ENCODE measurements at places on chromosomes 1 and 21. TPM values are rescaled to one million over a fixed set of nuclear protein-coding genes. Genes with fewer than 3 reads are reported as not detected.

- DNase-seq = peak; percentile 76
Measured at GRCh38 chr1:1441002-1441888, 5.8 kb downstream of the VWA1 start.

GRCh38 chr1:58324558-58324957 is 222.0 kb downstream of the OMA1 start:
- DNase-seq = no peak

DNA sequence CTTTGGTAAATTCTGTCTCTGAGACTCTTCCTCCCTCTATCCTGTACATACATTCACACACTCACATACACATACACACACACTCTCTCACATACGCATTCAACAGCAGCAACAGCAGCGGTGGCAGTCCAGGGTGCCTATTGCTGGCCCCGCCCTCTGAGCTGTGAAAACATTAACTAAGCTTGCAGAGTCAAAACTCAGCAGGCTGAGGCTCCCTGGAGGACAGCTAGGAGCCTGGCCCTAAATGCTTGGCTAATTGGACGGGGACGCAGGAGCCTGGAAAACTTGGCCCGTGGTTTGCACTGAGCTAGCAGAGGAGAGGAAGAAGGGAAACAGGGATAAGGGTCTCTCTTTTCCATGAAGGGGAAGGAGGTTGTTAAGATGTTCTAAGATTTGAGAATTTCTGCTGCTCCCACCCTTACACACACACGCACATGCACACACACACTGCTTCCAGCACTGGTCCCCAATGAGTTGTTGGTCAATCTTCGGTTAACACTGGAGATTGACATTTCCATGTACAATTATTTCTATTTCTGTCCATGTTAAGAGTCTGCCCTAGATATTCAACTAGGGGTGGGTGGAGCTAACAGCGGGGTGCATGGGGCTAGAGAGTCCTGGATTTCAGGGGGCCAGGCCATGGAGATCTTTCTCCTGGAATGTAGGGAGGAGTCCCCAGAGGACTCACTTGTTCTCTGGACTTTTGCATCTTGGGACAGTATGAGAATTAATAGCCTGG is 94.2 kb downstream of the PLXNA2 start:
- DNase-seq = peak; percentile 72

GRCh38 chr1:198880397-198880796 is 241.6 kb downstream of the PTPRC start:
- DNase-seq = no peak

GRCh38 chr1:56527548-56528302 is 51.6 kb downstream of the PLPP3 start:
- no peak for DNase-seq

- no peak for DNase-seq
Measured at GRCh38 chr1:164667600-164667999, 108.6 kb downstream of the PBX1 start.

- no peak for DNase-seq
Measured at GRCh38 chr21:29148530-29148929, 18.1 kb downstream of the MAP3K7CL start.

DNA sequence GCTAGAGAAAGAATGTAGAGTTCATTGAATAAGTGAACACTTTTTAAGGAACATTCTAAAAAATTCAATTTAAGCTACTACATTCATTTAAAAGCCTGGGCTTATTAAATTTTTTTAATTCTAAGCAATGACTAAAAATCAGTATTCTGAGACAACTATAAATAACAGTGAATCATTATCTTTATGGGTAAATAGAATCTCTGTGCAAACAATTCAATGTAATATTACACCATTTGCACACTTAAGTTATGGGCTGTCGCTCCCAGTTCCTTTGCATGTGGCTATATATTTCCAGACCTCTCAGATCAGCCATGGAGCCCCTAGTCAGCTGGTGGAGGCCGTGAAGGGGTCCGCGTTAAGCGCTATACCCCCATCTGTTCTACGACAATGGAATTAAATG is 65.1 kb downstream of the KCNK1 start:
- no peak for DNase-seq

DNA sequence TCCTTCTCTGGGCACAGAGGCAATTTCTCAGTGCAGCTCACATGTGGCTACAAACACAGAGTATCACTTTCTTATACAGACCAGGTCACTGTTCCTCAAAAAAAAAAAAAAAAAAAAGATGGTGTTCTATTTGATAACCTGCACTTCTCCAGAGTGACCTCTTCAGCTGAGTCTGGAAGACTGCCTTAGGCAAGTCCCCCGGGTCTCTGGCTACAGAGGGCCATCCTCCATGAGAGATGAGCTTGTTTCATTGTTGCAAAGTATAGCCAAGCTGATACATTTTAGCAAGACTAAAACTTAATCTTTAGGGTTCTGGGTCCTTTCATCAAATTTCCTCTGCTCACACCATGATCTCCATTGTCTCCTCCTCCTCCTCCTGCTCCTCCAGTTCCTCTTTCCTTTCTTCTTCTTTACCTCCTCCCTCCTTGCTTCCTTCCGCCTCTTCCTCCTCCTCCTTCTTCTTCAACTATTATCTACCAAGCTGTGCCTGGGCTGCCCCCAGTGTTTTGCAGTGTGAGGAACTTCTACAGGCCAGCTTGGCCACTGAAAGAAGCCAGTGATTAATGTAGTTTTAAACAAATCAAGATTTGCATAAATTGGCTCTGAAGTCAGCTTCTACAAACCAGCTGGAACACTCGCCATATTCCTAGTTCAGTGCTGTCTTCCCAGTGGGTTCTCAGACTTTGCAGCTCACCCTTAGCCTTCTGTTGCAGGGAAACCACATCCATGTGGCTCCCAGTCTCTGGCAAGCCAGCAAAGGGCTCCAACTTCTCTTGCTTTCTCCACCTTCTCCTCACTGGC is 139.4 kb downstream of the RUNX1 start:
- DNase-seq = no peak

DNA sequence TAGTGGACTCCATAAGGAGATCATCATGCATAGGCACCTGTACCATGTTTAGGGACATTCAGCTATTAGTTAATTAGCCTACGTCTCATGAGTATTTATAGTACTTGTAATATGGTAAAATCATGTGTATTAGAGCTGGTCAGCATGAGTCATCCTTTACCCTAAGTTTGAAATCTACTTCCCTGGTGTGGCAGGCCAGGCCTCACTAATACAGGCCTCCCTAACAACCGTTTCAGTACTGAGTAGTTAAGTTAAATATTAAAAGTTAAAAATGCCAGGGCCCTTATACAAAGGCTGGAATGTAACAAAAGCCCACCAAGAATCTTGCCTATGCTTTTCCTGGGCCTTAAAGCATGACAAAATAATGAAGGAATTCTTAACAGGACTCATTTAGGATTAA is 356.3 kb upstream of the DPYD start:
- no peak for DNase-seq

DNA sequence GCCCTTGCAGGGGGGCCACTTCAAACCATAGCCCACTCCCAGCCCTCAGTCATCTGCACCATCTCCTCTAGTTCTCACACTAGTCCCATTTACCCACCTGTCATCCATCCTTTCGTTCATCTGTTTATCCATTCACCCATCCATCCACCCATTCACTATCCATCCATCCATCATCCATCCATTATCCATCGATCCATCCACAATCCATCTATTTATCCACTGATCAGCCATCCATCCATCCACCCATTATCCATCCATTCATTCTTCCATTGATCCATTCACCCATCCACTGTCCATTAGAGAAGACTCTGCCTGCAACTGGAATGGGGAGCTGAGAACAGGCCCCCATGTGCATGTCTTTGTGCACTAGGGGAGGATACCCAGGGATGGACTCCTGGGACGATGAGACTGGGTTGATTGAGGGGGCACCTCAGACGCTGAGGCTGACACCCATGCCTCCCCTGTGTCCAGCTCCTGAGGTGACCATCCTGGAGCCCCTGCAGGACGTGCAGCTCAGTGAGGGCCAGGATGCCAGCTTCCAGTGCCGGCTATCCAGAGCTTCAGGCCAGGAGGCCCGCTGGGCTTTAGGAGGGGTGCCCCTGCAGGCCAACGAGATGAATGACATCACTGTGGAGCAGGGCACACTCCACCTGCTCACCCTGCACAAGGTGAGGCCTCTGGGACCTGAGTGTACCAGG is 97.9 kb downstream of the TRIM11 start:
- DNase-seq = peak; percentile 68

GRCh38 chr21:42248783-42249597 is 30.1 kb downstream of the ABCG1 start:
- no peak for DNase-seq

GRCh38 chr1:2821966-2822620 is 20.6 kb upstream of the TTC34 start:
- DNase-seq = no peak

DNA sequence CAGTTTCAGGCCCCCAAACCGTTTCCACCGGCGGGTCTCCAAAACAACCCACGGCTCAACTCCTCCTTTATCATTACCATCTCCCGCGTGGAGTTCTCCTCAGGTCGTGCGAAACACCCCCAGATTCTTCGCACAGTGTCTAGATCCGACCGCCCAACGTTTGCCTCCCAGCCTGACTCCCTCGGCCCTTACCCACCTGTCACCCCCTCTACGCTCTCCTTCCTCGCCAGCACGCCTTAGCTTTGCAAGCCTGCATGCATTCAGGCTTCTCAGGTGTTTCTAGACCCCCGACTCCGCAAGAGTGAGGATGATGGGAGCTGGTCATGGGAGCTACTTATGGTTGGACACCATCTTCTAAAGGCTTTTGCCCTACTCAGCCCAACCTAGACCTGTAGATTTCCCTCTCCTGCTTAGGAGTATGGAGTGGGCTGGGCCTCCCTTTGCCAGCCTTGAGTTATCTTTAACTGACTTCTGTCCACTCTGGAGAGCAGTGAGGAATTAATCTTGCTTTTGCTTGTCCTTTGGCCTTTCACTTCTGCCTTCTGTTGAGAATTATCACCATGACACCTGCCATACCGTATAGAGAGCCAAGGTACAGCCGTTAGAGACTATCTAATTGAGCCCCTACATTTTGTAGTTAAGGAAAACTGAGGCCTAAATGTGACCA is 865 bp downstream of the ATP5IF1 start:
- DNase-seq = no peak

GRCh38 chr1:79497193-79497773 is 490.8 kb upstream of the ADGRL4 start:
- DNase-seq = peak; percentile 56

DNA sequence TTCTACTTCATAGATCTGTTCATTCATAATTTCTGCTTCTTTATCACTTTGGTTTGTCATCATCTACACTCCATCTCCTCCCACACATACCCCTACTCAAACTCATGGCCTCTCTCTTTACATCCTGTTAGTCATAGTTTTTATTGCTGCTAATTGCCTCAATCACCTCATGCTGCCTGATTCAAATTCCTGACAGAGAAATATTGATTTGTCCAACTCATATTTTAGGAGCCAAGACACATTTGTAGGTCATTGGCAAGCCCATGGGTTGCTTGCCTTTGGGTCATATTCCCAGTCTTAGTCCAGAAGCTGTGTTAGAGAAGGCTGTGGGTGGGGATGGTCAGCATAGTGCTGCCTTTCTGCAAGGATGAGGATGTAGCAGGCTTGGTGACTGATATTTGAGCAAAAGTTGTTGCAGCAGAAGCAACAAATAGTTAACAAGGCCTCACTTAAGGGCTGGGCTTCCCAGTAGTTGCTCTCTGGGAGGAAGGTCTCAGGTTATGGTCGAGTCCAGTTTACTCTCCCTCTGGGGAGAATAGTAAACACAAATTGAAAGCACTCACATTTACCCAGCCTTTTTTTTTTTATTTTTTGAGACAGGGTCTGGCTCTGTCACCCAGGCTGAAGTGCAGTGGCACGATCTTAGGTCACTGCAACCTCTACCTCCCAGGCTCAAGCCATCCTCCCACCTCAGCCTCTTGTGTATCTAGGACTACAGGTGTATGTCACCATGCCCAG is 22.4 kb upstream of the EPS15 start:
- no peak for DNase-seq

GRCh38 chr1:60835649-60836048 is 246.7 kb upstream of the NFIA start:
- no peak for DNase-seq

GRCh38 chr1:24725209-24725651 is 20.0 kb upstream of the CLIC4 start:
- DNase-seq = peak; percentile 95

DNA sequence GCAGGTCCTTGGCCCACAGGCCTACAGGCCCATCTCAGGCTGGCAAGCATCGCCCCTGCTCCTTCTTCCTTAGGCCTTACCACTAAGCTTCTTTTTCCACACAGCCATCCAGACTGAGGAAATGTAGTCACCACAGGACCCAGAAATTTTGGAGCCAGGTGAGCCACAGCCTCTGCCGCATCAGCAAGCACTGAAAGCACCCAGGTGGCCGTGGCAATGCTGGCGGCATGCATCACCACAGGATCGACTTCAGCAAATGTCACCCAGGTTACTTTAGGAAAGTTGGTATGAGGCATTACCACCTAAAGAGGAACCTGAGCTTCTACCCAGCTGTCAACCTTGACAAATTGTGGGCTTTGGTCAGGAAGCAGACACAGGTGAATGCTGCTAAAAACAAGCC is 11.6 kb downstream of the PIGM start:
- no peak for DNase-seq

DNA sequence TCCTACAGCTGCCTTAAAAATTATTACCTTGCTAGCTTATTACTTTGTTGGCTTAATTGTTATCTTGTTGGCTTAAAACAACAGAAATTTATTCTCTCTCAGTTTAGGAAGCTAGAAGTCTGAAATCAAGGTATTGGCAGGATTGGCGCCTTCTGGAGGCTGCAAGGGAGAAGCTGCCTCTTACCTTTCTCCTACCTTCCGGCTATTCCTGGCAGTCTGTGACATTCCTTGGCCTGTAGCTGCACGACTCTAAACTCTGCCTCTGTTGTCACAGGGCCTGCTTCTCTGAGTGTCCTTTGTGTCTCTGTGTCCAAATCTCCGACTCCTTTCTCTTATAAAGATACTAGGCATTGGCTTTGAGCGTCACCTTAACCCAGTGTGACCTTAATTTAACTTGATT is 579.9 kb upstream of the B3GALT2 start:
- peak; percentile 67 for DNase-seq

DNA sequence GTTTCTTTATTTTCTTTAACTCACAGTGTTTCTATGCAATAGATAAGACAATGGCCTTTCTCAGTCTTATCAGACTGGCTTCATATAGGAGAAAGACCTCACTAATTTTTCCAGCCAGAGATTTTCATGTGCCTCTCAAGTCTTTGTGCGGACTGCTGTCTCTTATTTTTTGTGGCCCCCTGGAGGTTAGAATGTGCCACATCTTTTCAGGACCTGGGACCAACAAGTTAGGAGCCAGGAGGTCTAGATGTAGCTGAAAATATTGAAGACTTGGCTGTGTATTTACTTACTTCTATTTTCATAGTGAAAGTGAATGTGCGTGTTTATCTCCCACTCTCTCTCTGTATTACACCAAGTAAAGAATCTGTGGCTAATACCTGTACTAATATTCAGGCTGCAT is 42.1 kb upstream of the CFHR3 start:
- no peak for DNase-seq

FCRL1 gene
- not detected for total RNA-seq

COL8A2 gene
- 0.40 TPM for total RNA-seq

DMBX1 gene
- 16.6 TPM for total RNA-seq

KISS1 gene
- not detected for total RNA-seq

CAPN8 gene
- total RNA-seq = 0.44 TPM

KDF1 gene
- 17.2 TPM for total RNA-seq

NCF2 gene
- not detected for total RNA-seq
